GM10248 (cell line): ENCODE measurements at places on chromosomes 3 and 15.

- DNase-seq: peak; percentile 20
Measured at GRCh38 chr3:151425627-151426340, 35.1 kb downstream of the IGSF10 start.

GRCh38 chr3:126811530-126811929, 107.5 kb downstream of the CHCHD6 start:
- DNase-seq: no peak

GRCh38 chr3:169008776-169009358, 654.6 kb downstream of the MECOM start:
- DNase-seq: no peak

DNA sequence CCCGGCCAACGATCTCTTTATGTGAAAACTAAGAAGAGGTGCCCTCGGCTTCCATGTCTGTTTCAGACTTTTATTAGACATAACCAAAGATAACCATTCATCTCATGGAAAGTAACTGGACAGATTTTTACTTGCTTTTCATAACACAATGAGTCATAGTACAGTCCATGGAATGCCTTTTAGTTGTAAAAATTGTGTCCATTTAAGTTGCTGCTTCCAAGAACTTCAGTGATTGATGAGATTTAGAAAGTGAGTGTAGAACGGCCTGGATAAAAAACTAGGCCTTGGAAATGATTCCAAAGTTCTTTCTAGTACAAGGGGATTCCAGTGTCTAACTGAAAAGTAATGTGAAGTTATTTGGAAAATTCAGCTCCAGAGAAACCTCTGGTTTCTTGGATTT, 10.8 kb downstream of the EIF2AK4 start:
- no peak for DNase-seq

GRCh38 chr3:110733045-110733444, 338.6 kb upstream of the NECTIN3 start:
- no peak for DNase-seq

DNA sequence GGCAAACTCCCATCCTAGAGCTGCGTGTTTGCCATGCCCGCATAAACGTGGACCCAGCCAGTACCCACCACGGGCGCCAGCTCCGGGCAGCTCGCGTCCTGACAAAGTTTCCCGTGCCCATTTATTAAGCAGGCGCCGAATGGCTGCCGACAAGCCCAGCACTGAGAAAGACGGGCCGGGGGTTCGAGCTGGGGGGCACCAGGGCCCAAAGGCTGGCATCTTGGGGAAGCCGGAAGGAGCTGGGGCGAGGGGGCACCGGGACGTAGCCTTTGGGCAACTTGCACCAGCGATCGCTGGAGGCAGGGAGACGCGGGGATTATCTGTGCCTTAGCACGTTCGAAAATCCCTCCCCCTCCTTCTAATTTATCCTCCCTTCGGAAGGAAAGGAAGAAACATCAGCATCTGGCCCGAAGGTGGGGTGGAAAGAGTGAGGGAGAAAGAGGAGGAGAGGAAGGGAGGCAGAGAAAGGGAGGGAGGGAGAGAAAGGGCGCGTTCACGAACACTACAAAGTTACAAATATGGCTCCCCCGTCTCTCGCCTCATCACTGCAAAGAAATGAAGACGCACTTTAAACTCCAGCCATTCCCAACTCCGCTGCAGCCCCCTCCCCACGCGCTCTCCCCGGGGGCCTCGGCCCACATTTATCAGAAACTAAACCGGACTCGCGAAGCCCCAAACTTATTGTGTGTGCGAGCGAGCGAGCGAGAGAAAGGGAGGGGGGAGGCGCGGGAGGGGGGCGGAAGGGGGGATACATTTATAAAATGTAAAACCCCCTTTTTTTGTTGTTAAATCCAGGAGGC, 1.0 kb downstream of the ANP32A start:
- DNase-seq: no peak

- DNase-seq: no peak
Measured at GRCh38 chr15:85297537-85297936, 82.9 kb upstream of the AKAP13 start.

DNA sequence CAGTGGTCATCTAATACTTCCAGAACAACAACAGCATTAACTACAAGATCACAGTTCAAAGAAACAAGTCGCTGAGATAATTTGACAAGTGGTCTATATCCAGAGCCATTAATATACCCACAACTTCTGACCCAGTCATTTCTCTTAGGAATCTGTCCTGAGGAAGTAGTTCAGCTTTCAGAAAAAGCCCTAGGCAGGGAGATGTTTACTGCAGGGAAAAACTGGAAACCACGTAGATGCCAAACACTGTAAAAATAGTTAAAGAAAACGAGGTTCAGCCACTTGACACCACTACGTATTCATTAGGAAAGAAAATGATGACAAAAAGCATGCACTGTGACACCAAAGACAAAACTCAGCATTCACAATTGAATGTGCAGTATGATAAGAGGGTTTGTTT, 22.3 kb upstream of the CDCP1 start:
- no peak for DNase-seq

DNA sequence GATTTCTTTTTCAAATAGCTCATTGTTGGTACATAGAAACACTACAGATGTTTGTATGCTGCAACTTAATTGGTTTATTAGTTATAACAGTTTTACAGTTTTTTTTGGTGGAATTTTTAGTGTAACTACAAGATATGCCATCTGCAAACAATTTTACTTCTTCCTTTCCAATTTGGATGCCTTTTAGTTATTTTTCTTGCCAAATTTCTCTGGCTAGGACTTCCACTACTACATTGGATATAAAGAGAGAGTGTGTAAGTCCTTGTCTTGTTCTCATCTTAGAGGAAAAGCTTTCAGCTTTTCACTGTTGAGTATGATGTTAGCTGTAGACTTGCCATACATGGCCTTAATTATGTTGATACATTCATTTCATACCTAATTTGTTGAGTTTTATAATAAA, 143.6 kb upstream of the EOMES start:
- DNase-seq: no peak

- peak; percentile 30 for DNase-seq
Measured at GRCh38 chr15:36501063-36501678, 78.3 kb upstream of the CDIN1 start.

DNA sequence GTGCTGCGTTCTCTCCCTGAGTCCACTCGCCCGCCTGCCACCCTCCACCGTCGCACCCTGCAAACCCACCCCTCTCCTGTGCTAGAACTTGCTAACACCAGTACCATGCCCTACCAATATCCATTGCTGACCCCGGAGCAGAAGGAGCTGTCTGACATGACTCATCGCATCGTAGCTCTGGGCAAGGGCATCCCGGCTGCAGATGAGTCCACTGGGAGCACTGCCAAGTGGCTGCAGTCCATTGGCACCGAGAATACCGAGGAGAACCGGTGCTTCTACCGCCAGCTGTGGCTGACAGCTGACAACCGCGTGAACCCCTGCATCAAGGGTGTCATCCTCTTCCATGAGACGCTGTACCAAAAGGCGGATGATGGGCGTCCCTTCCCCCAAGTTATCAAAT, 4.9 kb upstream of the ALAS1 start:
- DNase-seq: no peak

DNA sequence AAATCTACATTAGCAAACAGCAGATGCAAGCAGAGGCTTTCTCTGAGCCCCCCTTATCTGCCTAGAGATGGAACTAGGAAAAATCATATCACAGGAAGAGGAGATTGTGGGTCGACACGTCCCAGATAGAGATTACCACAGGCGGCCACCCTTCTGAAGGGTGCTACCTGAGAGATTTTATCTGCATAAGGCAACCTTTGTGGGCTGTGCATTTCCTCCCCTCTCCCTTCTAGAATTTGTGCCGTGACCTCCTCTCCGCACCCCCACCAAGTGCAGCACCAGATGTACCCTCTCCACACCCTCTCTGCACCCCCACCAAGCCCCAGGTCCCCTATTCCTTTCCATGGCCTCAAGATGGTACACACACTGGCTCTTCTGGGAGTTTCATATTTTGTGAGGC, 27.4 kb downstream of the METTL6 start:
- DNase-seq: no peak

GRCh38 chr3:175502155-175502554, 643.0 kb downstream of the NAALADL2 start:
- DNase-seq: no peak

DNA sequence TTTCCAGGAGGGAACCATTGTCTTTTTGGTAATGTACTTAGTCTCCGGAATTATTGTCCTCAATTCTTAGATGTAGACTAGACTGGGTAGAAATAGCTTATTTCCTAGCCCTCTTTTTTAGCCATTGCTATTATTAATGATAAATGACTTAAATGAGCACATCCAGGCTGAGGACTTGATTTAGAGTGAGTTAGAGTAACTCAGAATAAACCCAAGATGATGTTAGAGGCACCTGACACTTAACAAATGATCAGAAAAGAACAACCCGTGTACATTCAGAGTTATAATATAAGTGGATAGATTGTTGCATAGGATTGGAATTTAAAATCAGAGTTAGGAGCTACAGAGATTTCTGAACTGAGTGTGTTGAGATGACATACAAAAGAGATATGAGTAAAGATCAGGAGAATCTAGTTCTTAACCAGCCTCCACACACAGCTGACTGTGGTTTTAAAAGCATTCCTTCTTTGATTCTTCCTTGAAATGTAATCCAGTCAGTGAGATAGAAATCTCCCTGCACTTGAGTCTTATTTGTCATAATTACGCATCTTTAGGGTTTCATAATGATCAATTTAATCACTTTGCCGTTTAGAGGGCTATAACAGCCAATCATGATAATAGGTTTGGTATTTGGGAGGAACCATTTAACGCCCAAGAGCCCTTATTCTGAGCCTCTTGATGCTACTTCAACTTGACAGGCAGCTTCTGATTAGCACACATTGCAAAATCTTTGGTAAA, 366.5 kb downstream of the GAP43 start:
- no peak for DNase-seq

GRCh38 chr15:58484791-58485600, 53.2 kb downstream of the LIPC start:
- no peak for DNase-seq

- DNase-seq: no peak
Measured at GRCh38 chr3:113070072-113070640, 79.4 kb downstream of the GTPBP8 start.

DNA sequence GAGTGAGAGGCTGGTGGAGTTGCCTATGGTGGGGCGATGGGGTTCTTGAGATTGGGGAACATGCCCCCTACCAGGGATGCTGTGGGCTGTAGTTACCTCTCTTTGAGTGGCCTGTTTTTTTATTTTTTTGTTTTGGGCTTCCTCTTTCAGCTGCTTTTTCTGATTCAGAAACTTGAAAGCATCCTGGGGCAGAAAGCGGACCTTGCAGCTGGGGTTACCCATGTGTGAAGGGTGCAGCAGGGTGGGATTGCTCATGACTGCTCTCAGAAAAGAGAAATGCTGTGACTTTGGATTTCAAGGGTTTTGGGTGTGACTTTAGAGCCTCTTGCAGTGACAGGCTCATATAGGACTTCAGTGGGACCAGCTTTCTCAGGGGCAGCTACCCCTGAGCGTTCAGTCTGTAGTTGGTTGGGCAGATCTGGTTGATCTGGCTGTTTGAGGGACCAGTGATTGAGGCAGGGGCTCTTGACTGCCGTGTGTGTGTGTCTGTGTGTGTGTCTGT, 1.8 kb downstream of the LIMD1 start:
- DNase-seq: peak; percentile 81

DNA sequence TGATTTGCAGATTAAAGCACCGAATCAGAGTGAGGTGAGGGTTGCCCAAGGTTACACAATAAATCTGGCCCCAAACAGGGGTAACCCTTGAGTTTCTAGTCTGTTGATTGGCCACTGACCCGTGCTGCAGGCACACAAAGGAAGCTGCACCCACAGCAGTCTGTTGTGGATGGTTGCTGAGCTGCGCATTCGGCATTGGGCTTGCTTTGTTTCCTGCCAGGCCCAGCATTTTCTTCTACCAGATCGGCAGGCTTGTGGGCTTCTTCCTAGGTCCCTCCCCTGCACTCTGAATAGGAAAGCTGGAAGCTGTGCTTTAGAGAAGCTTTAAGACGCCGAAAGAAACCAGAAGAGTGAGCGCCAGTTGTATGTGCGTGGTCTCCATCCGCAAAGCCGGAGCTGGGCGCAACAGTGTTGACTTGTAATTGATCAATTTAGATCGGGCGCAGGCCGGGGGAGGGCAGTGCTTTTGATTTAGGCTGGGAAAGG, 12.1 kb downstream of the B3GNT5 start:
- no peak for DNase-seq

DNA sequence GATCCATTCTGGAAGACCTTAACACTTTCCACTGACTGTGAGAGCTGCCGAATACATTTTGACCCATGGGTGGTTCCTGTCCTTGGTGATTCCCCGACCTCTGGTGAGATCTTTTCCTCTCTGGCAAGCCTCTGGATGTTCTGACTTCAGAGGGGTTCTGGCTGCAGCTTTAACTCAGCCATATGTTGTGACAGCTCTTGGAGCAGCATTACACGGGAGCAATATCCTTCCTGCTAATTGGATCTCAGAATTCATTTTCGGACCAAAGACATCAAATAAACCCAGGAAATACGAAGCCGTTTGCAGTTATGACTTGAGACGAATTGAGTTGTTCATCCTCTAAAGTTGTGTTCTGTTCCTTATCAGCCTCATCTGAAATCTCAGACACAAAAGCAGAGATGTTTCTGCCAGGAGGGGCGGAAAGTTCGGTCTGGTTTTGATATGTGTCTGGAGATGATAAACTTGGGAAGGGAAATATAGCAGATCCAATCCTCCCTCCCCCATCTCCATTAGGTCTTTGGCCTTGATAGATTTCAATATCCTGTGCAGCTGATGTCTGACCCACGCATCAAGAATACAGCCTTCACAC, 10.0 kb downstream of the TMEM158 start:
- DNase-seq: no peak

GRCh38 chr3:52243791-52244628, 1.5 kb upstream of the PPM1M start:
- peak; percentile 80 for DNase-seq

DNA sequence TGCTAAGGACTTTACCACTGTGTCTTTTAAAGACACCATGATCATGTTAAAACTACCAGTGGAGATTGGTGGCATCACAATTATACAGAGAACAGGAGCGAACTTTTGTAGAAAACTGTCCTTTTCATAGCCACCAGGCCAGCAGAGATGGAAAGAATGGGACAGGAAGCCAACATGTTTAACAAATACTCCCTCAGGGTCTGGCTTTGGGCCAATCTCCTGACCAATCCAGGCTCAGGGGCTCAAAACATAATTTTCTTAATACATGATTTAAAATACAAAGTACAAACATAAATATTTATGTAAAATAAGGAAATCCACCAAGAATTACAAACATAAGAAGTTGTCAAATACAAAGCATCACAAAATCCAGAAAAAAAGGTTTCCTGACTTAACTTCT, 266.0 kb downstream of the VPS13C start:
- DNase-seq: no peak

GRCh38 chr3:184636741-184637316, 75.0 kb downstream of the MAGEF1 start:
- DNase-seq: no peak

DNA sequence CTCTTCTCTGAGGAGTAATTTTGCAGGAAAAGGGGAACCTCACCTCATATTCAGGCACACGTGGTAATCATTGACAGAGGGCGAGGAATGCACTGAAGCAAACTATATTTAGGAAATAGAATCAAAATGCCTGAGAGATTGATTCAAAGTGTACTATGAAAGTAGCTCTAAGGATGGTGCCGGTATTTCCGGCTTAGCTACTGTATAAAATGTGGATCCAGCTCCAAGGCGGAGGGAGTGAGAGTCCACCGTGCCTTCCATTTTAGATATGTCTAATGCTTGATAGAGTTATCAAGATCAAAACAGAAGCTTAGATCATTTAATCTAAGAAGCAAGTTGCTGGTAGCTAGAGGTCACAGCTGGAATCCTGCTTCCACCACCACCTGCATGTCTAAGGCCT, 33.0 kb downstream of the GOLIM4 start:
- DNase-seq: no peak

- DNase-seq: no peak
Measured at GRCh38 chr15:94924971-94925598, 693.7 kb downstream of the MCTP2 start.

GRCh38 chr15:40878785-40879184, 4.8 kb upstream of the RHOV start:
- DNase-seq: peak; percentile 74
